HCT116 (cell line): ENCODE measurements at places on chromosomes 5 and 9. TPM values are rescaled to one million over a fixed set of nuclear protein-coding genes. Genes with fewer than 3 reads are reported as not detected.
A peak's percentile ranks its signal among the peaks of the same experiment; 100 is the strongest.

- H3K27ac ChIP-seq: no peak overlapping the region
- no peak for DNase-seq
- no peaks in the 10 kb centered on the region for H3K4me1 ChIP-seq
- no peak overlapping the region for H3K4me3 ChIP-seq
- H3K27me3 ChIP-seq: no peaks in the 10 kb centered on the region
These were observed 330.7 kb upstream of the POU5F2 start for GRCh38 chr5:94072116-94072515.

DNA sequence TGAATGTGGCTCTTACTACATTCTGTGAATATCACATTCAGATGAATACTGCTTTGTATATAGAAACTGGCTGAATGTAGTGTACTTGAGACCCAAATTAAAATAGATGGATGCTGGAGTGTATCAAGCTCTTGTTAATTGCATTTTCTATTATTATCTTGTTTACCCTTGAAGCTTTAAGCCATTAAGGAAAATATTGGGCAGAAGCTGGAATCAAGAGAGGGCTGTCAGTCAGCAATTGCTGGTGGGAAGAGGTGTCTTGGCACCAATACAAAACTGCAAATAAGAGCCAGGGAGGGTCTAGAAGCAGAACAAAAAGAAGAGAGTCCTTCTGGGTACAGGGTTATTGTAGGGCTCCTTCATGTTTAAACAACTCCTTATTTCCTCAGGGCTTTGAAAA lies 38.8 kb downstream of the MUSK start:
- H3K4me1 ChIP-seq: no peaks in the 10 kb centered on the region
- no peak for DNase-seq
- no peaks in the 10 kb centered on the region for H3K27me3 ChIP-seq
- H3K36me3 ChIP-seq: no peaks in the 10 kb centered on the region

GRCh38 chr9:4463824-4464223 lies 26.4 kb upstream of the SLC1A1 start:
- H3K36me3 ChIP-seq: no peaks in the 10 kb centered on the region
- no peak for DNase-seq
- no peaks in the 10 kb centered on the region for H3K27me3 ChIP-seq
- H3K4me1 ChIP-seq: no peaks in the 10 kb centered on the region
- H3K4me3 ChIP-seq: no peak overlapping the region
- H3K27ac ChIP-seq: no peak overlapping the region

The SIMC1 gene
- total RNA-seq: 19.7 TPM

GRCh38 chr5:102153003-102153759 lies 142.9 kb downstream of the SLCO4C1 start:
- no peak overlapping the region for H3K27ac ChIP-seq
- DNase-seq: peak; percentile 35
- H3K4me1 ChIP-seq: no peaks in the 10 kb centered on the region
- no peaks in the 10 kb centered on the region for H3K36me3 ChIP-seq
- no peaks in the 10 kb centered on the region for H3K27me3 ChIP-seq
